ENCODE measurements at places on chromosomes 2 and 18.

GRCh38 chr2:7007846-7008741, 90.9 kb downstream of the RNF144A start:
- no peak for DNase-seq

DNA sequence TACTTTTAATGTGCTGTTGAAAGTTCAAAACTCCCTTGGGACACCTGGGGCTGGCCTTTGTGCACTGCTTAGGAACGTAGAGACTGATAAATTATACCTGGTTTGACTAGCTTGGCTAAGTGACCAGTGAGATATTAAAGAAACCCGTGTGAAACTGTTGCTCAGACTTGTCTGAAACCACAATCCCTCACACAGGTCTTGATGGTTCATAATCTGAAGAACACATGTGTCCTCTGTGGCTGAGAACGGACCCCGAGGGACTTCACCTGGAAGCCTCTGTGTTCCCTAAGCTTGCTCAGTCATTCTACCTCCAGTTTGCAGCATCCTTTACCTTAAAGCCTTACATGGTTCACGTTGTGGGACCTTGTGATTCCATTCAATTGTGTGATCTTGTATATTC, 218.8 kb downstream of the CBLN2 start:
- DNase-seq, result no peak

DNA sequence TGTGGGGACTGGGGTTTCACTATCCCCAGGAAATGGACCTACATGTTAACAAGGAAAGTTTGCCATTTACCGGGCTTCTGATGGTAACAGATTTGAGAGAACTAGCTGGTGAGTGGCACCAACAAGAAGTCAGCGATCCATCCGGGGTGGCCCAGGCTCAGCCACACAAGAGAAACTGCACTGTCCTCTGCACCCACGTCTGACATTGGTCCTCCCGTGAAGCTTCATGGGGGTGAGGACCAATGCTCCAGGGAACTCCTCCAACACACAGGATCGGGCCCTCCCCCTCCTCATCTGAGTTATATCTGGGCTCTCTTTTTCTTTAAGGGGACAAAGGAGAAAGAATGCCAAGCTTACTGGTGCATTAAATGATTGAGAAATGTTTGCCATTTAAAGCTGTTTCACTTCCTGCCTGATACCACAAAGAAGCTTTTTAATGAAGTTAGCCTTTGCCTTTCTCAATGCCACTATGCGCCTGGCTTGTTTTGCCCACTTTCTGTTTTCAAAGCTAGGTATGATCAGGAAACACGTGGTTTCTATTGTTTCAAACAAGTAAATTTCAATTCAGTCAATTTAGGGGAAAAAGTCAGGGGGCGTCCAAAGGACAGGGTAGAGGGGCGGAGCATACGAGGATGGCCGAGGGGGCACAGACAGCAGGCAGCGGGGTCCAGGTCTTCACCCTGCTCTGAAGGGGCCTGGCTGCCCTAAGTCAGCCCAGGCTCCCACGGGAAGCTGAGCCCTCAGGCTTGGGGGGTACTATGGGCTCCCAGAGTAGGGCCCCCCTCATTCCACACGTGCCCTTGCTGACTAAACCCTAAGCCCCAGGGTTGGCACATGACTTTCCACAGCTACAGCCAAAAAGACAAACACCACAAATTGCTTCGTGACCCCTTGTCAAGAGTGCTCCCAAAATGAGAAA, 204.0 kb upstream of the ID2 start:
- DNase-seq, result no peak

GRCh38 chr2:241673797-241674725, 12.6 kb downstream of the DTYMK start:
- no peak for DNase-seq

GRCh38 chr2:176100547-176101140, 1.0 kb downstream of the HOXD12 start:
- no peak for DNase-seq

- DNase-seq, result no peak
These were observed 54.2 kb downstream of the ZCCHC2 start for GRCh38 chr18:62576845-62577512.

GRCh38 chr2:239361311-239361642, 39.5 kb downstream of the HDAC4 start:
- DNase-seq, result no peak

GRCh38 chr18:27719680-27720079, 457.2 kb downstream of the CDH2 start:
- DNase-seq, result no peak

DNA sequence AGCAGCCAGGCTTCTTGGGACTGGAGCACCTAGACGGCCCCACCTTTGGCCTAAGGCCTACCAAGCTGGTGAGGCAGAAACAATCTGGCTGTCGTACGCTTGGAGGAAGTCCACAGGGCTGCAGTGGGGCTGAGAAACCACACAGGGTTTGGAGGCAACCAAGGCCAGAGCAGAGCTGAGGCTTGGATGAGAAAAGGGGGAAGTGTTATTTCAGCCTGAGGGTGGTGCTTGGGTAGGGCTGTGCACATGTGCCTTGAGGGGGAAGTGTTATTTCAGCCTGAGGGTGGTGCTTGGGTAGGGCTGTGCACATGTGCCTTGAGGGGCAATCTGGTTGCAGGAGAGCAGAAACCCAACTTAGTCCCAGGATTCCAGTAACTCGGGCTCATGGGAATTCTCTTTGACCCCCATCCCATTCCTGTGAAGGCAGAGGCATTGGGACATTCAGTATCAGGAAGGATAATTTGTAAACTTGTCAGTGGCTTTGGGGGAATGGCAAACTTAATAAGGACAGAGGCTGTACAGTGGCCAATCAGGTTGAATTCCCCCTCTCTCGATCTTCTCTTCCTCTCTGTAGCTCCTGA, 971 bp upstream of the FBXO41 start:
- no peak for DNase-seq

DNA sequence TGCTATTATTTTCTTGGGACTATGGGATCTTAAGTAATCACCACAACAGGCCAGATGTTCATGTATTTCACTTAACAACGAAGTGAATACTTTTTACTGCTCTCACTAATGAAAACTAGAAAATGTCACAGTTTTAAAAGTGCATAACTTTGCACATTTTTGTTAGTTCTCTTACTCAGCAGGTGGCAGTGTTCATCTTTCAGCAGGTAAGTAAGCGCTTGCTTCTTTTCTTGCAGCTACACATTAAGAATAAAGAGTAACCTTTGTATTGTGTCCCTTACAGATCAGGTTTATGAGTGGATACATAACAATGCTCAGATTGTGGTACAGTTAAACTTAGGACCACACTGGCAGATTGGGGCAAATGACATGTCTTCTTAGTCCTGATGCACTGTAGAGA, 61.0 kb downstream of the DAW1 start:
- no peak for DNase-seq

DNA sequence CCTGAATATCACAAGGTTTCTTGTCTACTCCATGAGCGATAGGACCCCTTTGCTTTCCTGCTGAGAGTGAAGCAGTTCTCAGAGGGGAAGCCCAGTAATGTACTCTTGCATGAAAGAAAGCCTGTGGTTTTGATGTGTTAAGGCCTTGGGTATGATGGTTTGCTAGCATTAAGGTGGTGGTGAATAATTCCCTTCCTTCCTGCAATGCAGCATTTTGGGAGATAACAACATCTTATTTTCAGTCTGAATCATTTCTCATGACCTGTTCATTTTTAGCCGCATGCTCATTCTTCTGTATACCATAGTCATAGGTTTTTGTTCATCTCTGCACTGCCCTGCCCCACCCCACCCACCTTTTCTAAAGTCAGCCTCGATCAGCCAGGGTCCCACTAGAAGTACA, 66.2 kb downstream of the HNMT start:
- DNase-seq, result no peak

DNA sequence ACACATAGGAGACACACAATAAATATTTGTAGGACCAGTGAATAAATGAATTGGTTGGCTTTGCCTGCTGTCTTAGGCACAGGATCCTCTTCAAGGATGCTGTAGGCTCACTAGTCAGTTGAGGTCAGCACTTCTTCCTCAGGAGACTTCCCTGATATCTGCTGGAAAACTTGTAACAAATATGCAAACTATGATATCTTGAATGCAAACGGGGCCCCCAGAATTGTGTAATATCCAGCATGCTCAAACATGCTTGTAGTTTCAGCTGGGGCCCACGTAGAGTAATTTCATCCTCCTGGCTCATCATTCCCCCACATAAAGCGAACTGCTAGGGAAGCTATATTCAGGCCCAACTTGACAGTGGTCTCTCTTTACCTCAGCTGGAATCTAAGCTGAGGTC, 43.6 kb downstream of the POLE4 start:
- no peak for DNase-seq

GRCh38 chr2:158297606-158298005, 158.9 kb downstream of the CCDC148 start:
- no peak for DNase-seq

GRCh38 chr18:49966090-49966489, 152.8 kb upstream of the ACAA2 start:
- DNase-seq, result no peak

DNA sequence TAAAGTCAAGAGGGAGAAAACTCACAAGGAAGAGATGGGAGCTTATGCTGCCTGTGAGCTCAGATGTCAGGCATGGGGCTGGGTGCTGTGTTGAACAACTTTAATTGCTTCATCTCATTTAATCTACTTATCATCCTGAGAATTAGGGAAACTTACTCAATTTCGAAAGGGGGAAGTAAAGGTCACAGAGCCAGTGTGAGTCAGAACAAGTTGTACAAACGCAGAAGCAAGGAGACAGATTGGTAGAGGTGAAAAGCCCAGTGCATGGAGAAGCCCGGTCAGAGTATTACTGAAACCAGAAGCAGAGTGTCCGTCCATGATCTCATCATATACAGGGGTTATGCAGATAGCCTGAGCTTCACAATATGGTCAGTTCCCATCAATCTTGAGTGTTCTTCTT, 281.1 kb upstream of the POU3F3 start:
- no peak for DNase-seq

DNA sequence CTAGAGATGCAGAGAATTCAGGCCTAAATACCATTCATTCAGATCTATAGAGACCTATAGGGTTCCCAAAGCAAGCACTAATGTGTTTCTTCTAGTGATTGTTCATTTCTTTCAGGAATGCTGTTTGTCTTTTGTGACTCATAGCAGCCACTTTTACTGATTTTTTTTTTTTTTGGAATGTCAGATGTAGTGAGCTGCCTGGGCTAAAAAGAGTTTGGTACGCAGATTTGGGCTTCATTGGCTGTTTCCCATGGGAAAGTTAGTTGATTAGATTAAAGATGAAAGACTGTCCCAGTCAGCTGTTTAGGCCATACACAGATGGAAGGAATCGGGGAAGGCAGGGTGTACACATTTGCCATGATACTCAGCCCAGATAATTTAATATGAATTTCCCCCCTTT, 87.6 kb downstream of the CDC42EP3 start:
- no peak for DNase-seq

- no peak for DNase-seq
These were observed 15.0 kb downstream of the ZBTB7C start for GRCh38 chr18:48394176-48394575.

- no peak for DNase-seq
These were observed at the start of gene FAM124B for GRCh38 chr2:224401641-224402342. Gene FAM124B, minus strand, starts transcription at chr2:224402107. Its CDS starts 339 bp downstream, at chr2:224401768.

DNA sequence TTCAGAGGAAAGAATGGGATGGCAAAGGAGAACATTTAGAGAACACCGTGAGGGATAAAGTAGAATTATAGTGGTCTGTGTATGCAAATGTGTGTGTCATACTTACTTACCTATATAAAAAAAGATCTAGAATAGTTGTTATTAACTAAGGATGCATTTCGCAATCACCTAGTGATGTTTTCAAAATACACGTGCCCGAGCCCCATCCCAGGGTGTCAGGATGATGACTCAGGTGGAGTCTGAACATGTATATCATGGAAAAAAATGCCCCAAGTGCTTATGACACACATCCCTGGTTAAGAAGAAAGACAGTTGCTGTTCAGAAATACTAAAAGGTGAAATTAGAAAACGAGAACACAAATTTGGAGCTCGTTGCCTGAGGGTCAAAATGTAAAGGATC, 109.0 kb downstream of the CERS6 start:
- no peak for DNase-seq

GRCh38 chr18:40450751-40451150, 1504.3 kb upstream of the PIK3C3 start:
- no peak for DNase-seq

DNA sequence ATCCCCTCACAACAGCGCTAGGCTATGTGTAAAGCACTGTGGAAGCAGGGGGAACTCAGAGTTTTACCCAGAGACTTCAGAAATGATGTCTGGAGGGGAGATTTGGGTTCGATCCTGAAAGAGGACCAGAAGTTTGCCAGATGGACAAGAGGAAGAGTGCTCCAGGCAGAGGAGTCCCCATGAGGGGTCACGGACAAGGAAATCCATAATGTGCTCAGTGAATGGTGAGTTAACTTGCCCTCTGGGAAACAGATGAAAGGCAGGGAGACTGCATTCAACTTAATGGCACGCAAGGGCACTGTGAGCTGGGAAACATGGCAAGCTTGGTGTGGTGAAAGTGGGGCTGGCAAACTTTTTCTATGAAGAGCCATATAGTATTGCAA, 6.0 kb upstream of the ASAP2 start:
- DNase-seq, result no peak

GRCh38 chr2:52414561-52415295, 1352.9 kb upstream of the CHAC2 start:
- DNase-seq, result peak; percentile 57

DNA sequence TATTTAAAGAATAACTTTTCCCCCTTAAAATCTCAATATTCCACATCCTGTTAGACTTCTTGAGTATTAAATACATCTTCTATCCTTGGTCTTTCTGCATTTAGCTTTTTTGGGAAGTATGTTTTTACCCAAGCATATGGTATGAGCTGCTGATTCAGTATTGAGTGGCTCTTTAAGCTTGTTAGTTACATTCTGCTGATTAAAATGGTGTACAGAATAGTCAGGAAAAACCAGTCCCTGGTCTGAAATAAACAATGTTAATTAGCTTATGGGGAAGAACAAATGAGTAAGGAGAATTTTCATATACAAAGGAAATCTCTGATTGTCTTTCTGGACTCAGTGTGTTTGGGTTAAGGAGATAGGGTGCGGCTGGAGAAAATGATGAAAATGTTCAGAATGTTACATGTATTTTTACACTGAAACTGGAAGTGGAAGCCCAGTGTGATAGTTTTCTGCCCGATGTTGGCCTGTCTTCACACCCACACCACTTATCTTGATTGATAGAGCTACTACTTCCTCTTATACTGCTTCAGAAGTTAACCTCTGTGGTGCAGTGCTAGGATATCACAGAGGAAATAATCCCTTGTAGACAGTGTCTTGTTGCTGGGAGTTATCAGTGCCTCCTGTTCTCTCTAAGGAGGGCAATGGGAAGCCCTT, 84.0 kb downstream of the MSH2 start:
- no peak for DNase-seq

- DNase-seq, result no peak
These were observed 113.5 kb downstream of the EFEMP1 start for GRCh38 chr2:55809875-55810621.

DNA sequence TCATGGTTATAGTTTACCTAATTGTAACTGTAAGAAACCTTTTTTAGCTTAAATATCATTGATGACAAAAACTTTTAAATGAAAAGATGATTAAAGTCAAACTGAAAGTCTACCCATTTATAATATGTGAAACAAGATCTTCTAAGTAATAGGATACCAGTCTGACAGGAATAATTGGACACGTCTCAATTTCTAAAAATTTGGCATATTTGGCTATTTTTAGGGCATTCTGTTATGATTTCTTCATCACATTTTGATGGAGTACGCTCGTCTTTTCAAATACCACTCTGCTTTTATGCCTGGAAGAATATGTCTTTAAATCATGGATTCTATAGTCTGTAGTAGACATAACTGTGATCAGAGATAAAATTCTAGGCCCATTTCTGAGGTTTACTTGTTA, 1.3 kb downstream of the R3HDM1 start:
- no peak for DNase-seq

All from NCI-H1417 treated with DMSO at 0.1 percent for 48 hours (cell line).